Smooth muscle cell of the umbilical artery (primary cell): ENCODE measurements at places on chromosomes 13 and 19. TPM values are rescaled to one million over a fixed set of nuclear protein-coding genes. Genes with fewer than 3 reads are reported as not detected.

Gene MBD3L2B
- not detected in 2 replicates for total RNA-seq

Gene NPHS1
- total RNA-seq: not detected in 2 replicates

Gene B3GNT8
- total RNA-seq: 0.30 and 0.88 TPM in 2 replicates

Gene CYP2A6
- 0.30 TPM in 1 of 2 replicates, not detected in the other for total RNA-seq

Gene FXYD3
- not detected in 2 replicates for total RNA-seq

Gene CEACAM19
- total RNA-seq: 0.30 and 1.9 TPM in 2 replicates

Gene ERICH4
- total RNA-seq: not detected in 2 replicates

Gene HIPK4
- total RNA-seq: under 0.01 and 0.14 TPM in 2 replicates

Gene ZNF627
- 22.1 and 27.0 TPM in 2 replicates for total RNA-seq

Gene ATP4A
- not detected in 2 replicates for total RNA-seq

Gene AMH
- 0.59 and 1.1 TPM in 2 replicates for total RNA-seq

Gene SOHLH2
- total RNA-seq: 0.59 and 0.83 TPM in 2 replicates

Gene ZNF526
- total RNA-seq: 11.0 and 16.1 TPM in 2 replicates

Gene SHISA7
- not detected in 2 replicates for total RNA-seq

Gene SLITRK1
- total RNA-seq: not detected in 2 replicates

Gene TSKS
- total RNA-seq: 0.28 TPM in 1 of 2 replicates, not detected in the other

Gene IL11
- 14.4 and 33.9 TPM in 2 replicates for total RNA-seq

Gene AMER2
- not detected in 2 replicates for total RNA-seq

Gene RNF113B
- total RNA-seq: not detected in 2 replicates

Gene DCAF15
- total RNA-seq: 4.5 and 11.4 TPM in 2 replicates

Gene EMP3
- 32.1 and 62.7 TPM in 2 replicates for total RNA-seq

Gene CDC42EP5
- 7.8 and 11.3 TPM in 2 replicates for total RNA-seq

Gene RFXAP
- 2.4 and 3.3 TPM in 2 replicates for total RNA-seq

Gene KCTD4
- total RNA-seq: 0.59 and 0.74 TPM in 2 replicates

Gene KIR2DL4
- total RNA-seq: not detected in 2 replicates

Gene HCST
- total RNA-seq: 1.2 TPM in 2 replicates

Gene SMIM24
- not detected in 2 replicates for total RNA-seq

Gene SIGLEC5
- not detected in 2 replicates for total RNA-seq
